Caudate nucleus (tissue), 63 donors: ENCODE measurements at places on chromosomes 16 and 17.

GRCh38 chr17:28881533-28882056 is 15.9 kb downstream of the FLOT2 start:
- no peak for DNase-seq

DNA sequence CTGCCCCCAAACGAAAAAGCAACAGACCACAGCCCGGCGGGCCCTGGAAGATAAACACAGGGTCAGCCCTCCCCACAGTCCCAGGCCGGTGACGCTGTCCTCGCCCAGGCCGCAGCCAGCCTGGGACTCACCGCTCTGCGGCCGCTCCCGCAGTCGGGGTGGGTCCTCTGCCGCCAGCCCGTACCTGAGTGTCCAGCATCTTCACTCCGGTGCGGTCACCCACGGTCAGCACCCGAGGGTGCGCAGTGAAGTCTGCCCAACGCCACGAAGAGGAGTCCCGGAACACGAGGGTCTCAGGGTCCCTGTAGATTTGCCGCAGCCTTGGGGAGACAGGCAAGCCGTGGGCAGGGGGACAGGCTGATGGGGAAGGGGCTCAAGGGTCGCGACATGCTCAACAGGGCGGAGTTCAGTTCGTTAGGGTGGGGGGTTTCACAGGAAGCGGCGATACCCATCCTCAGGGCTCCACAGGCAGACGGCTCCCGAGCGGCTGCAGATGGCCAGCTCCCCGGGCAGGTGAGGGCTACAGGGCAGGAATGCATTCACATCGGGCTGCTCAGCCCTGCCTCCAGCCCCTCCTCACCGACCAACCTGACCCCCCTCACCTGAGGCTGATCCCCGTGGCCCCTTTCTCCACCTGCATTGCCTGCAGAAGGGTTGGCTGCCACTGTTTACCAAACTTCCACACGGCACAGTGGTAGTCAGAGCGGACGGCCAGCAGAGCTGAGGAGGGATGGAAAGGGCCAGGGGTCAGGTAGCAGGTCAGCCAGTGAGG is 5.5 kb downstream of the TAF1C start:
- DNase-seq = no peak

- DNase-seq = no peak
Observed at GRCh38 chr17:79440251-79440650, 170.6 kb downstream of the RBFOX3 start.

DNA sequence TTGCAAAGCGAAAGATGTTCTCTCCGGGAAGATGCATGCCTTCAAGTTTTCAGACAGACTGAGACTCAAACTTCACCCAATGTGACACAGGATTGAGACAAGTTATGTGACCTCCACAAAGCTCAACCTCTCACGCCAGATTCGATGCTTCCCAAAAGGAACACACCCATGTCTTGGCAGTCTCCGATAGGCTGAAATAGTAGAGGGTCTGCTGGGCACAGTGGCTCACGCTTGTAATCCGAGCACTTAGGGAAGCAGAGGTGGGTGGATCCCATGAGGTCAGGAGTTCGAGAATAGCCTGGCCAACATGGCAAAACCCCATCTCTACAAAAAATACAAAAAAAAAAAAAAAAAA is 22.1 kb downstream of the ZFHX3 start:
- no peak for DNase-seq

DNA sequence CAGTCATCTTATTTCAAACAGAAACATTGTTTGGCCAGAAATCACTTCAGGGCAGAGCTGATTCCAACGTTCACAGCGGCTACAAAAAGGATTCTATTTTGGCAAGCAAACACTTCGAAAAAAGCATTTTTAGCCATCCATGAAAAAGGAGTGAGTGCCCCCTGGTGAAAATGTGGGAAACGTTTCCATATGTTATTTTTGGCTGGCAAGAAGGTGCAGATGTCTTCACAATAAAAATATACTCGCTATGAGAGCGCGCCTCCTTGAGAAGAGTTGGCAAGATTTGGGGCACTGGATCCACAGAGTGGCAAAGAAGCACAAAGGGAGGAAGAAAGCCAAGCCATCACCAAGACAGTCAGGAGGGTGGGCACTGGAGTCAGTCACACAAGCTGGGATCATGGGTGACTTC is 191.1 kb downstream of the CHD9NB start:
- no peak for DNase-seq

DNA sequence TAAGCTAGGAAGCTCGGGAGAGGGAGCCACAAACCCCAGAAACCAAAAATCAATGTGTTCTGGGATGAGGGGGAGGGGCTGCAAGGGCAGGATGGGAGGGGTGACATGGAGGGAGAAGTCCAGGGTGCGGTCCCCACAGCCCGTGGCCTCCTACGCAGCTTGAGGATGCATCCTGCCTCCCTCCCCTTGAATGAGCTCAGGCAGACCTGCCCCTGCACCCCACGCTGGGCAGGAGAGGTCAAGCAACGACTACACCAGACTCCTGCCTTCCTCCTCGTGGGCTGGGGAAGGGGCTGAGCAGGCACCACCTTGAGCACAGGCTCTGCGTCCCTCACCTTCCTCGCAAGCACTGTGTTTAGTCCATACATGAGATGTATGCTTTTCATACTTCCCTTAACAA is 3.9 kb downstream of the ANKRD13B start:
- no peak for DNase-seq

GRCh38 chr16:11618107-11618717 is 31.5 kb upstream of the LITAF start:
- DNase-seq = no peak

DNA sequence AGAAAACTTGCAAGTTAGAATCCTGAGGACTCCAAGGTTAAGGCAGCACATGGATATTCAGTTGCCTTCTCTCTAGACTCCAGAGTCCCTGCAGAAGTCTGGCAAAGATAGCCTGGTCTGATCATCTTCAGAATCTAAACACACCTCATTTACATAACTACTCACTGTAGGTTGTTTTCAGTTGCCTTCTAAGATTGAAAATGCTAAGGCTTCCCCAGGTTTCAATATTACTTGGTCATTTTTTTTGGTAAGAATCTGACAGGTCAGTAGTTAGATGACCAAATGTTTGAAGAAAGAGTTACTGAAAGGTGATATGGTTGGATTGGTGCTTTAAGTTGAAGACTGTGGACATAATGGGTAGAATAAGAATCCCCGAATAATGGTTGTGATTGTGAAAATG is 205.4 kb upstream of the KCNJ16 start:
- DNase-seq = no peak

DNA sequence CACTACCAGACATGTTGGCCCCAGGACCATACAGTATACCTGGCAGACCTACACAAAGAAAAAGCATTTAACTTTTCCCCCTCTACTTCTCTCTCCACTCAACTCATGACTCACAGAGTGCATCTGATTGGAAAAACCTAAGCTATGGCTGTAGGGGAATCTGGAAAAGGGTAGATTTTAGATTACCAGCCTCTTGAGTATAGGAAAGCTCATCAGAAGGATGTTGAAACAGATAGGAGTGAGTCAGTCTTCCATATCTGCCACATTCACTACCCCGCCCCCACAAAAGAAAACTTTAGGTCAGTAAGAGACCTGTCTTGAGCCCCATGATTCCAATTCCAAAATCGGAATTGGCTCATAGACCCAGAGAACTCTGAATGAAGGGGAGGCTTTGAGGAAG is 12.3 kb downstream of the KRT9 start:
- DNase-seq = no peak

- no peak for DNase-seq
Observed at GRCh38 chr17:37736428-37736827, 8.4 kb downstream of the HNF1B start.

DNA sequence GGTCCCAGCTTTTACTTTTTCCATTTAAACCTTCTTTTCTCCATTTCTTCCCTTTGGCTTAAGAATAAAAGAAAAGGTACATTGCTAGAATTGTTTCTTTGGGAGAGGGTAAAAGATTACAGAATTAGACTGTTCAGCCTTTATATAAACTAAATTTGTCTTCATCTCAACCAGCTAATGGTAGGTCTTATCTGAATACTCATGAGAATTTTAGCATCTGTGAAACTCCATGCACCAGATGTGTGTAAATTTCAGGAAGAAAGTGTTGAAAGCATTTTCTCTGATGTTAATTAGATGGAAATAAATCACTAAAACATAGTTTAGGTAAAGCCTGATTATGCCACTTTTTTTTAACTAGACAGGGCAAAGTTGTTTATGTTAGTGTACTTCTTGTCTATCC is 24.9 kb downstream of the NQO1 start:
- no peak for DNase-seq

GRCh38 chr17:12815642-12816141 is 26.4 kb downstream of the ARHGAP44 start:
- no peak for DNase-seq

DNA sequence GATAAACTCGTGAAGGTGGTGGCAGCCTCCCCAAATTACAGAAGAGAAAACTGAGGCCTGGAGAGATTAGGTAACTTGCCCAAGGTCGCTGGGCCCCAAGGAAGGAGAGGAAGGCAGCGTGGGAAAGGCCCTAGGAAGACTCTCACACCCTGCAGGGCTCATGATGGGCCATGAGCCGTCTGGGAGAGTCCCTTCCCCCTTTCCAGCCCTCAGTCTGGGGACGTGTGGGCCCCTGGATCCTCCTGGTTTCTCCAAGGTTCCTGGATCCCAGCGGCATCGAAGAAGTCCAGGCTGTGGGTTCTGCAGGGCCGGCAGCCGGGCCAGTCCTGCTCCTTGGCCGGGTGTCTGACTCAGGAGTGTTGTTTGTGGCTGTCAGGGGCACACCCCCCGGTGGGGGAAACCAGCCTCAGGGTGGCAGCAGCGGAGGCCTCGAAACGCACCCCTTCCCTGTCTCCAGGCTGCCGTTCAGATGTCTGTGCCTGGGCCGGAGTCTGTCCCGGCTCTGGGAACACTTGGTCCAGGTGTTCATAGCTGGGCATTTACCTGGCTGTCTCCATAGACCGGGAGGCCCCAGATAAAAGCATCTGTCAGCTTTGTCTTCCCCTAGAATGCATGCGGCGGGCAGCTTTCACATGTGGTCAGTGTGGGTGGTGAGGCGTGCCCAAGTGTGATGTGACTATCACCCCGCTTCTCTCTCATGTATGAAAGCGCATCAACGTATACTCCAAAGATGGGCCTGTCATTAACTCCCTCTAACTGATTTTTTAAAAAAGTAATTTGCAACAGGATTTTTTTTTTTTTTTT is 3.7 kb upstream of the RAP1GAP2 start:
- no peak for DNase-seq

DNA sequence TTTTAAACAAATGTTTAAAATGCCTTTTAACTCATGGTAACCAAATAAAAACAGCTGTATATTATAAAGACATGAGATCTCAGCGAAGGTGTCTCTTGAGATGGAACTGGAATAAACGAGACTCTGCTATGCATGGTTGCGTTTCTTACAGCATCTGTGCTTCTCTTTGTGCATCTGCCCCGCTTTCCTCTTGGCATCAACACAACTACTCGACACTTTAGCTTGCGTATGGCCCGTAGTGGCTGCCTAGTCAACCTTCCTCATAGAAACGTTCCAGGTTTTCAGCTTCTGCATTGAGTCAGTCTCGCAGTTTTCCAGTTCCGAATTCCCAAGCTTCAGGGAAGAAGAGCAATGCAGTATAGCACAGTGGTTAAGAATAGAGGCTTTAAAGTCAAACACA is 214.9 kb downstream of the CEP112 start:
- no peak for DNase-seq

- no peak for DNase-seq
Observed at GRCh38 chr17:61400066-61400716, 548 bp downstream of the TBX2 start.

DNA sequence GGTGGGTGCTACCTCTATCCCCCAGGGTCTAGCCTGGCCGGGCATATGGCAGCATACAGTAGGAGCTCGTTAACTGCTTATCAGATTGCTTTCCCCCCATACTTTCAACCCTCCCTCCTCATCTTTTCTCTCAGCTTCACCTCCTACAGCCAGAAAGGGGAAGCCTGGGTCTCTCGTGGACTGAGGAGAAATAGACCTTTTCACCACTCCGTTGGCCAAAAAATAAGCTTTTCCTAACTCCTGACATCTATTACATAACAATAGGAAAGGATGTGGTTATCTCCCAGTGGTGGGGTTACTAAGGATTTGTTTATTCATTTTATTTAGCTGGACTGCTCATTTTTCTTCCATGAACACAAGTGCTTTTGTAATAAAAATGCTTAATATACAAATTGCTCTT is 9.0 kb upstream of the CXCL16 start:
- DNase-seq = no peak

GRCh38 chr16:57639172-57639887 is 10.9 kb downstream of the ADGRG1 start:
- DNase-seq = peak; percentile 85

GRCh38 chr17:9120471-9120870 is 99.2 kb downstream of the NTN1 start:
- DNase-seq = no peak

- no peak for DNase-seq
Observed at GRCh38 chr16:67990018-67990386, 9.3 kb downstream of the DPEP2 start.

DNA sequence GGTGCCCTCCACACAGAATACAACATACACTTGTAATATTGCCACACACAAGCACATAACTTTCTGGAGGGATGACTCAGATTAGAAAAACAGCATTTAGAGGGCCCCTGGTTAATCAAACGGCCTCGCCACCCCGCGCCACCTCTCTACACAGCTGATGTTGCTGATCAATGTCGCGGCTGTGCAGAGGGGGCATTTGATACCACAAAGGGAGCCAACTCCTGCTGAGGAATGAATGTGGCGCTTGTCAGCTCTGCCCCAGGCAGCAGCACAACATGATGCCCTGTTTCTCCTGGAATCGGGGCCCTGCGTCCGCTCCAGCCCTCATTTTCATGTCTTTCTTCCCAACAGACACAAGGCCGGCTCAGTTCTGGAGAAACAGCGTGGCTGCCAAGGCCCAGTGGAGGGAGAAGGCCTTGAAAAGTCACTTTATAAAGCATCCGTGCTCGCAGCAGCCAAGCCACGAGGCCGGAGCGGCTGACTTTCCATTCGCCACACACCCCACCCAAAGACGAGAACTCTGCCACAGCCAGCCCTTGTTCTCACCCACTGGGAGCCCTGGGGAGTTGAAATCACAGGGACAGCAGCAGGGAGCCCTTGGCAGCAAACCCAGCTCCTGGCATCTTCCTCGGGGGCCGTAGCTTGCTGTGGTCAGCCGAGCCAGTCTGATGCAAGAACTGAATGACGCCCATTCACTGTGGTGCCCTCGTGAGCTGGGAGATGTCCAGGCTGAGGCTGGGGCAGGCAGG is 65.6 kb downstream of the XYLT1 start:
- peak; percentile 96 for DNase-seq

DNA sequence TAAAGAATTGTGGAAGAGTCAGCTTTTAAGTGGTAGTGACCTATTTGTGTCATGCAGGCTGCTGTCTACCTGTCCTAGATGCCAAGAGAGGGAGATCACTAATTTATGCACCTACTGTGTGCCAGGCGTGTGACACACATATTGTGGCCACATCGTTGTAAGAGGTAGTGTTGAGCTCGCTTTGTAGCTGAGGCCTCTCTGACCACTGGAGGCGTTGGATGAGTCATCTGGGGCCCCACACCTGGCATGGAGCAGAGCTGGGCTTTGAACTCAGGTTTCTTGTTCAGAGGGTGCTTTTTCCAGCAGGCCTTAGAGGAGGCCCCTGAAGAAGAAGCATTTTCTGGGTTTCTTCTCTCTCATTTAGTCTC is 52.3 kb upstream of the LGALS9 start:
- no peak for DNase-seq
